Activated B cell treated with CpG ODN at 0.5 μM for 24 hours (primary cell): ENCODE measurements at places on chromosomes 3 and 15. TPM values are rescaled to one million over a fixed set of nuclear protein-coding genes. Genes with fewer than 3 reads are reported as not detected.

Gene NFKBIZ
- total RNA-seq, result 391 and 421 TPM in 2 replicates

DNA sequence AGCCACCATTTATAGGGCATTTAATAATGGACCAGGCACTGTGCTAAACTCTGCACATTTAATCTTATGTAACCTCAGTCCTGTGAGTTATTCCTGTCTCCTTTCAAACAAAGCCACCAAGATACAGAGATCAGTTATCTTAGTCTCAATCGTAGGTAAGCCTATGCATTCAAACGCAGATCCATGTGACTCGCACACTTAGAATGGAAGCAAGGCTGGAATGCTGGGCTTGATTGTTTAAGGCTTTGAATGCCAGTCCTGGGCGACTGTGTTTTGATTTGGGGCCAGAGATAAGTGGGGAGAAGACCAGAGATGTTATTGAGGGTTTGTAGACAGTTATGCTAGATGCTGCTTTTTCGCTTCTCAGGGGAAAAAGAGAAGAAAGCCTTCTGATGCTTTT is 22.2 kb downstream of the MED12L start:
- no peak for DNase-seq

DNA sequence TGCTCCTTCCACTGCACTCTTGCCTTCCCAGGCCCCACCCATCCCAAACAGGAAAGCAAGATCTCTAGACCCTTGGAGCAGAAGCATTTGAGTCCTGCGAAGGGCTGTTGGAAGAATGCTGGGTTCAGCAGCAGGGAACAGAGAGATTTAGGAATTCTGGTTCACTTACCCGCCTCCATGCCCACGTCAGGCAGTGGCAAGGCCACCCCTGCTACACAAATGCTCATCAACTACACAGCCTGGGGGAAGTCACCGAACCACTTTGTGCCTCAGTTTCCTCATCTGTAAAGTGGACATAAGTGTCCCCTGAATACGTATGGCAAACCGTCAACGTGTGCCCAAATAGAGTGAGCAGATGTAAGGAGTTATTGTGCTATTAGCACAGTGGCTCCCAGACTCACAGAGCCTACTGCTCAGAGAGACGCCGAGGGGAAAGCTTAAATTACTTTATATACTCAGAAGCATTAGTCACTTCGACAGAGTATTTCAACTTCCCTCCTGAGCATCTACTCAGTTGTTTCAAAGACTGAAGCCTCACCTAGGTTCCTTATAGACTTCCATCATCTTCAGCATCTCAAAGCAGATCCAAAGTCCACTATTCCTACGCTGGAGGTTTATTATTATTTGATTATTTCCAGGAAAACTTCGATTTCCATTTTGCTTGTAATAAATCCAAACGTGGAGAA is 905 bp downstream of the HOMER2 start:
- no peak for DNase-seq

- DNase-seq, result no peak
These were observed 85.3 kb downstream of the LRRK1 start for GRCh38 chr15:101004500-101004899.

- no peak for DNase-seq
These were observed 278.8 kb upstream of the GADL1 start for GRCh38 chr3:31173118-31173718.

Gene MORC1
- total RNA-seq, result not detected in 2 replicates

Gene CPNE4
- not detected in 2 replicates for total RNA-seq

GRCh38 chr3:4949004-4949403 is 30.2 kb upstream of the BHLHE40 start:
- no peak for DNase-seq

- DNase-seq, result no peak
These were observed 762 bp upstream of the ARL6 start for GRCh38 chr3:97763586-97764406.

Gene PEX5L
- total RNA-seq, result not detected in 2 replicates

DNA sequence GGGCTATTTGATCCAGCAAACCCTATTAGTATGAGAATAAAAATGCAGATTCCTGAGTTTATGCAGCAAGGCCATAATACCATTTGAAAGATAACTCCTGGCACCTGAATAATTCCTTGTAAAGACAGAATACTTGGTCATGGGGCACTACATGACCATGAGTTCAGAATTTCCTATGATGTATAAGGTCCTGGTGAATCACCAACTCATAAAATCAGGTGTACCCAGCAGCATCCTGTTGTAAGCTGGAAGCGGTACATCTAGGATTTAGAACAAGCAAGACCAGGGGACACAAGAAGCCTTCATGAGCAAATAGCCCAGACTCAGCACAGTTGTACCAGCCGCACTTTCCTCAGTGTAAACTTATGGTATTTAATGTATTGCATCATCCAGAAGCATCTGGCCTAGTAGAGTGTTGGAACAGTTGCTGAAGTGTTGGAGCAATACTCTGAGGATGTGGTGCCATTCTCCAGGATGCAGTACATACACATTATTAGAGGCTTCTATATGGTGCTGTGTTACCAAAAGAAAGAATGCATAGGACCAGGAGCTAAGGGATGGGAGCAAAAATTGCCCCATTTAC is 233.4 kb downstream of the SQOR start:
- no peak for DNase-seq

Gene CD96
- 32.4 and 34.3 TPM in 2 replicates for total RNA-seq

GRCh38 chr3:135556174-135556573 is 409.4 kb upstream of the PPP2R3A start:
- no peak for DNase-seq

GRCh38 chr3:359672-360071 is 163.1 kb downstream of the CHL1 start:
- no peak for DNase-seq

DNA sequence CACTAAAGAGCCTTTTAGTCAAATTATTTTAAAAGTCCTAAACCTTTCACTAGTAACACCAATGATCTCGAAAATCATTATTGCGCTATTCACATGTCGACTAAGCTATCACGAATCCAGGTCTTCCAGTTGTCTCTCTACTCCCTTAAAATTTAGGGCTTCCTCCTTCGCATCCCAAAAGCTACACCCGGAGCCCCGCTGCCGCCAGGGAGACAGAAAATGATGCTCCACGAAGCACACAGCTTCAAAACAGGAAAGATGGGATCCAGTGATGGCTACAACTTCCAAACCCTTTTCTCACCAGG is 253 bp downstream of the IFT80 start:
- no peak for DNase-seq

DNA sequence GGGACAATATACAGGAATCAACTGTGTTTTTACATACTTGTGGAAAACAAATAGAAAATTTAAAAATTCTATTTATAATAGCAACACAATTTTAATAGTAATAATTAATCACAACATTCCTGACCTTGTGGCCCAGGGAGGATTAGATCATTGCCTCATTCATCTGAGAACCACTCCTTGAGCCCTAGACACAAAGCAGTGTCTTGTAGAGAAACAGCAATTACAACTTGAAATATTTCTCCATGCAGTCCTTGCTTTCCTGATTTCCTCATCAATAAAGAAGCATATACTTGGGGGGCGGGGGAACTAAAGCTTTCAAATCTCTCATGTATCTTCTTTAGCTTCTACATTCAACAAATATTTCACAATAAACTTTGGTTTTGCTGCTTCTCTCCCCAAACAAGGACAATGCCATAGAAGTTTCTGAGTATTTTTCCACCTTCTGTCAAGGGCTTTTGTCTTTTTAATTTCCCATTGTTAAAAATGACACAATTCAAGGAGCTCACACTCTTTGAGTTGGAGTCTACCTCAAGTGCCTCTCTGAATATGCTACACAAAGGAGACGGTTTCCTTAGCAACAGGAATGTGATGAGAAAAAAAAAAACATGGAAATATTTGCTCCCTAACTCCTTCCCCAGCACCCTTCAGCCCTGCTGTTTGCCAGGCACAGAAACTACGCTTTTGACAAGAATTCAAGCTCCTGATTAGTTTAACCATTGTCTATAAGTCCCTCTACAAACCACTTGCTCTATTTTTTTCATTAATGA is 118.8 kb downstream of the ARPP21 start:
- DNase-seq, result no peak

- no peak for DNase-seq
These were observed 32.7 kb downstream of the STARD9 start for GRCh38 chr15:42608110-42608531.

Gene GDPGP1
- 6.1 and 6.2 TPM in 2 replicates for total RNA-seq

Gene PLOD2
- not detected in 2 replicates for total RNA-seq

Gene OXTR
- total RNA-seq, result 2.0 and 2.5 TPM in 2 replicates

Gene FBXW12
- not detected in 2 replicates for total RNA-seq

Gene STRIT1
- not detected in 2 replicates for total RNA-seq

Gene PTH1R
- not detected in 2 replicates for total RNA-seq
